Occipital lobe (tissue), 3 donors: ENCODE measurements at places on chromosomes 7 and 10. TPM values are rescaled to one million over a fixed set of nuclear protein-coding genes. Genes with fewer than 3 reads are reported as not detected.

Gene NPTX2
- total RNA-seq: 5.8 TPM

- DNase-seq: no peak
Measured at GRCh38 chr10:114431414-114432135, 27.3 kb upstream of the AFAP1L2 start.

- no peak for DNase-seq
Measured at GRCh38 chr7:36159618-36160017, 6.6 kb downstream of the EEPD1 start.

DNA sequence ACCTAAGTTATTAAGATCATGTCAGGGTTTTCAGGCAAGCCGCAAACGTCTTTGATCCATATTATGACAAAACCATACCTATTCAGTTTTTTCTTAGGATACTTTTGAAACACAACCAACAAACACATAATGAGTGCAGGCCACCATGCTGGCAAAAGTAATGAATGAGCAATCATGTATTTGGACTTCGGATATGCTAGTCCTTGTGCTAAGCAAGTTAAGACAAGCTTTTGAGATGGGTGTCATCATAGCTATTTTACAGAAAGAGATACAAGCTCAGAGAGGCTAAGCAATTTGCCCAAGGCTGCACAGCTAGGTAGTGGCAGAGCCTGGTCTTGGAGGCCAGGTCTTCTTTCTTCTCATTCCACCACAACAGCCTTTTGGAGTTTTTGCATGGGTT, 12.5 kb upstream of the KCNK18 start:
- DNase-seq: no peak

DNA sequence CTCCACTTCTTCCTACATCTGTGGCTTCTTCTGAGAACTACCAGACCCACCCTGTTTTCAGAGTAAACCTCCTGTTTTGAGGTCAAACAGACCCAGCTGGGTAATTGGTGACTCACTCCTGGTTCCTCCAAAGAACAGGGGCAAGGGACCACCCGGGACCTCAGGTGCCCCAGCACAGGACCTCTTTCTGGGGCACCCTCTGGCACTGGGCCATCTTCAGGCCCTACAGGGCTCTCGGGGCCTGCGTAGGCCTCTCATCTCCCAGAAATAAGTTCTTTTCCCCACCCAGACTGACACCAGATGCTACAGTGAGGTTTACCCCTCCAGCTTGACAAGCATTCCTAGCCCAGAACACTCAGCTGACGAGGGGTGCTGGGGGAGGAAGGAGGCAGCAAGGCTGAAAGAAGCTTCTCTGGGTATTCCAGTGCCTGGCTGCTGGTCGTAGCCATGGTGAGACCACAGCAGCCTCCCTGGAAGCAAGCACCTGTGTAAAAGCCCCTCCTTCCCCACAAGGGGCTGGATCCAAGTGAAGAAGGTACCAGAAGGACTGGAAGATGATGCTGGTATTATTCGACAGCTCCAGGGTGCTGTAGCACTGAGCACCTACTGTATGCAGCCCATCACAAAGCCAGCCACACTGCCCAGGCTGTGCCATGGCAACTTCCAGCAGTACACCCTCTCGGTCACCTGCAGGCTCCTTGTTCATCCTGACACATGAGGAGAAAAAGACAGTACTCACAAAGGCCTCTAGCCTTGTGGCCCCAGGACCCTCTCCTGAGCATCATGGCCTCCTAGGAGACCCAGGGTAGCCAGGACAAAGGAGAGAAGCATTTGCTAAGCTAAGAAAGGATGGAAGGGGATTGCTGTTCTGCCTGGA, 47.4 kb downstream of the ALOX5 start:
- no peak for DNase-seq
